ENCODE measurements at places on chromosomes 4 and X.
A peak's percentile ranks its signal among the peaks of the same experiment; 100 is the strongest.

- no peaks in the 10 kb centered on the region for H3K36me3 ChIP-seq
- no peak overlapping the region for H3K27ac ChIP-seq
These were observed 119.6 kb downstream of the SHROOM3 start for GRCh38 chr4:76554630-76555029.

DNA sequence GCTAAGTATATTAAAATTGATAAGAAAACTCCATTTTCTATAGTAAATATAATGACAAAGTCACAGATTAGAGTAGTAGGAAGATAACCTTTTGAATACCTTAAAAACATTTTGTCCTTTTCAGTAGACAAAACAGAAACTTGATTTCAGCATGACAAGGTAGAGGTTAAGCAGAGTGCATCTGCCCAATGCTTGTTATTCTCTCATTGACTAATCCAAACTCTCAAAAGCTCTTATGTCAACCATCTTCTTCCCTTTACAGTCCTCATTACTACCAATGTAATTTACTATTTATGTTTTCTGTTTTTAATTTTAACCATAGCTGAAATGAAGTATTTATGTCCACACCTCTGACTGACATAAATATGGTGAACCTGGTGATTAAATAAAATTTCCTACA, 11.1 kb downstream of the NIPAL1 start:
- H3K36me3 ChIP-seq = no peaks in the 10 kb centered on the region
- H3K4me1 ChIP-seq = no peaks in the 10 kb centered on the region
- no peak overlapping the region for H3K4me3 ChIP-seq
- DNase-seq = no peak
- H3K27me3 ChIP-seq = no peaks in the 10 kb centered on the region

DNA sequence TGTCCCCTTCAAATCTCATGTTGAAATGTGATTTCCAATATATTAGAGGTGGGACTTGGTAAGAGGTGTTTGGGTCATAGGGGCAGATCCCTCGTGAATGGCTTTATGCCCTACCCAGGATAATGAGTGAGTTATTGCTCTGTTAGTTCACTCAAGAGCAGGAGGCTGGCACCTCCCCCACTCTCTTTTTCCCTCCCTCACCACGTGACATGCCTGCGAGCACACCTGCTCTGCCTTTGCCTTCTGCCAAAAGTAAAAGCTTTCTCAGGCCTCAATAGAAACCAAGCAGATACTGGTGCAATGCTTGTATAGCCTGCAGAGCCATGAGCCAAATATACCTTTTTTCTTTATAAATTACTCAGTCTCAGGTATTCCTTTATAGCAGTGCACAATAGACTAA, 286.3 kb upstream of the UGT8 start:
- no peaks in the 10 kb centered on the region for H3K27me3 ChIP-seq
- no peaks in the 10 kb centered on the region for H3K36me3 ChIP-seq
- H3K4me3 ChIP-seq = no peak overlapping the region

GRCh38 chr4:122044501-122044900, 92.6 kb upstream of the TRPC3 start:
- H3K4me1 ChIP-seq = no peaks in the 10 kb centered on the region
- H3K27me3 ChIP-seq = no peaks in the 10 kb centered on the region
- H3K27ac ChIP-seq = no peak overlapping the region
- no peak overlapping the region for H3K4me3 ChIP-seq

- H3K36me3 ChIP-seq = no peaks in the 10 kb centered on the region
- no peak for DNase-seq
- H3K4me3 ChIP-seq = no peak overlapping the region
- H3K27me3 ChIP-seq = no peaks in the 10 kb centered on the region
These were observed 182.2 kb upstream of the KIT start for GRCh38 chr4:54475546-54475945.

- no peak overlapping the region for H3K27ac ChIP-seq
- DNase-seq = peak; percentile 14
- no peaks in the 10 kb centered on the region for H3K36me3 ChIP-seq
- H3K4me3 ChIP-seq = no peak overlapping the region
- peaks cover 12% of the 10 kb centered on the region for H3K4me1 ChIP-seq
- no peaks in the 10 kb centered on the region for H3K27me3 ChIP-seq
These were observed 18.8 kb downstream of the SPACA5 start for GRCh38 chrX:48025561-48025960.

GRCh38 chr4:73741031-73741749, 821 bp downstream of the CXCL8 start:
- no peak for DNase-seq
- H3K36me3 ChIP-seq = no peaks in the 10 kb centered on the region
- no peak overlapping the region for H3K27ac ChIP-seq

- H3K36me3 ChIP-seq = no peaks in the 10 kb centered on the region
- H3K4me1 ChIP-seq = peaks cover 26% of the 10 kb centered on the region
- peak within 1 kb of the TSS; percentile 91 for H3K4me3 ChIP-seq
- peak within 1 kb of the TSS; percentile 91 for H3K27ac ChIP-seq
- DNase-seq = peak; percentile 98
These were observed at the start of gene PPAT for GRCh38 chr4:56435140-56435926. Gene PPAT, minus strand, starts transcription at chr4:56435615. Its CDS starts 138 bp downstream, at chr4:56435477.

- H3K4me1 ChIP-seq = peaks cover 20% of the 10 kb centered on the region
- no peaks in the 10 kb centered on the region for H3K27me3 ChIP-seq
- DNase-seq = no peak
- no peaks in the 10 kb centered on the region for H3K36me3 ChIP-seq
These were observed 537 bp upstream of the PRKX start for GRCh38 chrX:3713937-3714434.

- no peaks in the 10 kb centered on the region for H3K36me3 ChIP-seq
- no peak overlapping the region for H3K27ac ChIP-seq
- no peaks in the 10 kb centered on the region for H3K27me3 ChIP-seq
- H3K4me1 ChIP-seq = no peaks in the 10 kb centered on the region
- no peak for DNase-seq
- H3K4me3 ChIP-seq = no peak overlapping the region
These were observed 65.6 kb downstream of the MCF2 start for GRCh38 chrX:139642241-139642927.

GRCh38 chrX:7447801-7448499, 300.0 kb upstream of the PUDP start:
- H3K27ac ChIP-seq = no peak overlapping the region
- DNase-seq = no peak
- H3K27me3 ChIP-seq = no peaks in the 10 kb centered on the region

- H3K36me3 ChIP-seq = no peaks in the 10 kb centered on the region
- no peak overlapping the region for H3K27ac ChIP-seq
- H3K27me3 ChIP-seq = peaks cover 5% of the 10 kb centered on the region
- no peaks in the 10 kb centered on the region for H3K4me1 ChIP-seq
- H3K4me3 ChIP-seq = no peak overlapping the region
- no peak for DNase-seq
These were observed 92.2 kb downstream of the PALLD start for GRCh38 chr4:168588916-168589531.

DNA sequence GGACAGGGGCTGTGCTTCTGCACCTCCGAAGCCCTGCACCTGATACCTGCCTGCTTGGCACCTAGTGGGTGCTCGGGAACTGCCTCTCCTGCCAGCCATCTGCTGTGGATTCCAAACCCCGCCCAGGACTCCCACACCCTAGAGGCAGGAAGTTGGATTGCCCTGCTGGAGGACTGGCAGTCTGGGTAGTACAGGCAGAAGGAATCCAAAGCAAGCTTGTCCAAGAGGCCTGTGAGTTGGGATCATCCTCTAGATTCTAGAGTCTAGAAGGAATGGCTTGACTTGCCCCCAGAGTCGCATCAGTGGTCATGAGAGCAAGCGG, 64.6 kb upstream of the MTM1 start:
- H3K27ac ChIP-seq = no peak overlapping the region
- no peaks in the 10 kb centered on the region for H3K27me3 ChIP-seq
- H3K4me1 ChIP-seq = no peaks in the 10 kb centered on the region
- DNase-seq = no peak

- no peak overlapping the region for H3K4me3 ChIP-seq
- H3K27ac ChIP-seq = no peak overlapping the region
- no peaks in the 10 kb centered on the region for H3K4me1 ChIP-seq
- no peaks in the 10 kb centered on the region for H3K27me3 ChIP-seq
- DNase-seq = no peak
- no peaks in the 10 kb centered on the region for H3K36me3 ChIP-seq
These were observed 32.7 kb upstream of the JADE1 start for GRCh38 chr4:128776794-128777216.

GRCh38 chrX:15202454-15203177, 67.3 kb downstream of the ASB9 start:
- no peaks in the 10 kb centered on the region for H3K36me3 ChIP-seq
- H3K27me3 ChIP-seq = no peaks in the 10 kb centered on the region
- peaks cover 6% of the 10 kb centered on the region for H3K4me1 ChIP-seq
- no peak overlapping the region for H3K4me3 ChIP-seq
- DNase-seq = no peak

DNA sequence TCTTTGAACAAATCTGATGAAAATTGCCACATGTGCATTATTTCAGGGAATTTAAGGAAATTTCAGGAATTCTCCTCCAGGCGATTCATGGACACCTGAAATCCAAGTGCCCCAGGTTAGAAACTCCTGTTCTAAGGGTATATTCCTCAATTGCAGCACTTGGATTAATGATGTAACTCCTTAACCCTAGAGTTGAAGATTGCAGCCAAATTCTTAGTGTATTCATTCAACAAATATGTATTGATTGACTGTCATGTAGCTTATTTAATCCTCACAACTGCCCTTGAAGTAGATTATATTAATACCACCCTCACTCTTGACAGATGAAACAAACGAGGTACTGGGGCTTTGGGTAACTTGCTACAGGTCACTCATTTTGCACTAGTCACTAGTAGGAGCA, 11.3 kb downstream of the CETN2 start:
- H3K4me1 ChIP-seq = no peaks in the 10 kb centered on the region
- no peak overlapping the region for H3K4me3 ChIP-seq
- no peaks in the 10 kb centered on the region for H3K36me3 ChIP-seq

DNA sequence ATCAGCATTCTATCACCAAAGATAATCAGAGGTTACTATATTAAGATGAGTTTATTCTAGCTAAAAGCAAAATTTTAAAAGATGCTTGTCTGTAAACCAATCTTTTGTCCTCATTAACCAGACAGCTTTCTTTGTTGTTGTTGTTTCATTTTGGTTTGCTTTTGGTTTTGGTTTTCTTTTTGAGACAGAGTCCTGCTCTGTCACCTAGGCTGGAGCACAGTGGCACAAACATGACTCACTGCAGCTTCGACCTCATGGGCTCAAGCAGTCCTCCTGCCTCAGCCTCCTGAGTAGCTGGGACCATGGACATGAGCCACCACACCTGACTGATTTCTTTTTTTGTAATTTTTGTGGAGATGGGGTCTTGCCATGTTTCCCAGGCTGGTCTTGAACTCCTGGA, 102.9 kb downstream of the COX18 start:
- H3K36me3 ChIP-seq = no peaks in the 10 kb centered on the region
- no peak for DNase-seq
- no peak overlapping the region for H3K4me3 ChIP-seq

DNA sequence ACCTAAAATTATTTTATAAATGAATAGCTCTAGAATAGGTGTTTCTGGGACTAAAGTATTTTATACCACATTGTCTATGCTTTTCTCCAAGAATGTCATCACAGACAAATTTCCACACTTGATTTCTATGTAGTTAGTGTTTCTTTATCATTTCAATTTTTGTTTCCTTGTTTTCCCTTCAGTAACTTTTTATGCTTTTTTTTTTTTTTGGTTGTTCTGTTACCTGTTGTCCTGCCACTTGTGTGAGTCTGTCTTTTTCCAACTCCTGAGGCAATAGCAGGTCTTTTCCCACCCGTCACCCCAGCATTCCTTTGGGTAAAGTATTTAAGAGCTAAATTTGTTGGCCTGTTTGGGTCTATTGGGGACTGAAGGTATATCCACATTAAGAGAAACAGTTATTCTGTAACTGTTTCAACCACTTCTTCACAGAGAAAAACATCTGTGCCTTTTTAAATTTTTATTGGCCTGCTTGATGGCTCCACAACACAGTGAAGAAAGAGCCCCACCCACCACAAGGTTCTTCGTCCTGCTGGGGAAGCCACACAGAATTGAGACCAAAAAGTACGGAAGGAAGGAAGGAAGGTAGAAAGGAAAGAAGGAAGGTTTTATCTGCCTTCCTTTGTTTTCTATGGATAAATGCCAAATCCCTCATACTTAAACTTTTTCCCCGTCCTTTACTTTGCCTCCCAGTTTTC, 17.7 kb upstream of the GPC3 start:
- H3K27me3 ChIP-seq = no peaks in the 10 kb centered on the region
- no peak for DNase-seq
- H3K36me3 ChIP-seq = no peaks in the 10 kb centered on the region
- H3K4me1 ChIP-seq = no peaks in the 10 kb centered on the region
- no peak overlapping the region for H3K27ac ChIP-seq

Measured in CD4-positive, alpha-beta T cell (primary cell).